ENCODE measurements at places on chromosomes 4 and X.

GRCh38 chr4:107432451-107432850 lies 287.6 kb downstream of the PAPSS1 start:
- no peak for DNase-seq

DNA sequence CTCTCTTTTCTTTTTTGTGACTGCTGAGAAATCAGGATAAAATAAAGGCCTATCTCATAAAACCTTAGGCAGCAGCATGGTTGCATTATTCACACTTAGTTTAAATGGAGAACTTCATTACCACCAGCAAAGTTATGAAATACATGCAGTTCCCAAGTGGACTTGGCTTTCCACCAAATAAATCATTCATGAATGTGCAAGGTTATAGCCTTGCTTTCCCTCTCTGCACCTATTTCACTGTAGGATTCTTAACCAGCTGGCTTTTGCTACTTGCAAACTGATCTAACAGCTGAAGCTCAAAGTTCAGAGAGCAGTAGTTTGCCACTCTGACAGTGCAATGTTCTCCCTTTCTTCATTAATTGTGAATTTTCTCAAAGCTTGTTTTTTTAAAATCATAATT lies 140.1 kb upstream of the SMIM31 start:
- no peak for DNase-seq

DNA sequence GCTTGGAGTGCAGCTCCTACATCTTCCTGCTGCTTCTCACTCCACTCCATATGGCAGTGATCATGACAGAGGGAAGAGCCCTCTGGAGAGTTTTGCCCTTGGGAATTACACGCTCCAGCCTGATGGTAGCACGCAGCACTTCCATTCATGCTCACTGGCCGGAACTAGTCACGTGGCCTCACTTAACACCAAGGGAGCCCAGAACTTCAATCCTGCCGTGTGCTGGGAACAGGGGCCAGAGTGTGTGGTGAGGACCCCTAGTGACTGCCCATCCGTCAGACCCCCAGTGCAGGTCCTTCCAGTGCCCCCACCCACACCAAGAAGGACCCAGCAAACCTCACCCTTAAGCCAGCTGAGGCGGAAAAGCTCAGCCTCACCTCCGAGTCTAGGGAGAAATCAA lies 230.7 kb downstream of the EVC2 start:
- no peak for DNase-seq

DNA sequence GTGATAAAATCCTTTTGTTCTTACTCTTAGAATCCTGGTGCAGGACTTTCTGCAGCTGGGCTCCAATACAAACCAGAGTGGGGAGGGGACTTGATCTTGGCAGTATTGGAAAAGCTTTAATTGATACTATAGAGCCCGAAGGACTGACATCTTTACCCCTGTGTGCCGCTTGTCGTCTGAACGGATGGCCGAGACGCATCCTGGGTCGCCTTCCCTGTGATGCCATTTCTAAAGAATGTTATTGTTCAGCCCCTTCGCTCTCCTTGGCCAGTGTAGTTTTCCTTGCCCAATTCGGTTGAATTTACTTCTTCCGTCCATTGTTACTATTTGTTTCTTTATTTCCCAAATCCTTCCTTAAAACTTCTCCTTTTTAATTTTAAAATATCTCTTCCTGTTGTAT lies 80.9 kb downstream of the CLDN34 start:
- DNase-seq = no peak

- no peak for DNase-seq
Observed at GRCh38 chrX:84737471-84737871, 235.2 kb upstream of the HDX start.

- no peak for DNase-seq
Observed at GRCh38 chrX:70921709-70922352, 9.1 kb downstream of the SLC7A3 start.

- no peak for DNase-seq
Observed at GRCh38 chr4:66357316-66357715, 687.0 kb upstream of the EPHA5 start.

DNA sequence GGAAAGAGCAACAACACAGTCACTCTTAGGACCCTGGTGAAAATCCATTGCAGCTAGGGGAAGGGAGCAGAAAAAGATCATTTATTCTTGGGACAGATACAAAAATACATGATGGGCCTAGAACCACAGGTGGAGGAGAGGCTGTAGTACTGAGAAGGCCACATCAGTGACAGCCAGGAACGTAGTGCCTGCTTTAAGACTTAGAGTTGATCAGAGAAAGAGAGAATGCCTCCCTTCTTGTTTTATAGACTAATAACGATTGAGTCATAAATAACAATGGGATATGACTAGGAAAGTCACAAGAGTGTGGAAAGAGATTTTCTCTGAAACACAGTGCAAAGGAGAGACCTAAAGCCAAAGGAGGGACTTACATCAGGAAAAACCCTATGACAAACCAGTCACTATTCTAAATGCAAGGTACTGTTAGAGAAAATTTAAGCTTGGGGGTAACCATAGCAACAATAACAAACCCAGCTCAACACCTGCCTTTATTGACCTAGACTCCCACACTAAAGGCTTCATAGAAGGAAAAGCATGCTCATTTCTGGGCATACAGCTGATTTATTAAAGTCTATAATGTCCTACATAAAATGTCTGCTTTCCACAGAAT lies 1015.0 kb upstream of the GRID2 start:
- DNase-seq = no peak

DNA sequence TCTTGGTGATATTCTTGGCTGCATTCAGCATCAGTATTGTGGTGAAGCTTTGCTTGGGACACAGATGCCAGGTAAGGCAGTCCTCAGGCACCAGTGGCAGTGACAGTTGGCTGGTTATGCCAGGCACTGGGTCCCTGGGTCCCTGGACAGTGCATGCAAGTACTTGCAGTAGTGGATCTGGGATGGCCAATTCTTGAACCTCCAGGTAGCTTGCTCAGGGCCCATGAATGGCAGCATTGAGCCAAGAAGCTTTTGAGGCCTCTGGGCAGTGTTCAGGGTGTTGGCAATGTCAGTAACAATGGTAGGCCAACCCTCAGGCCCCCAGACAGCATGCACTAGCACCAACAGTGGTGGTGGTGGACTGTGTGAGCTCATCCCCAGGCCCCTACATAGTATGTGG lies 106.8 kb upstream of the ANXA10 start:
- DNase-seq = no peak

DNA sequence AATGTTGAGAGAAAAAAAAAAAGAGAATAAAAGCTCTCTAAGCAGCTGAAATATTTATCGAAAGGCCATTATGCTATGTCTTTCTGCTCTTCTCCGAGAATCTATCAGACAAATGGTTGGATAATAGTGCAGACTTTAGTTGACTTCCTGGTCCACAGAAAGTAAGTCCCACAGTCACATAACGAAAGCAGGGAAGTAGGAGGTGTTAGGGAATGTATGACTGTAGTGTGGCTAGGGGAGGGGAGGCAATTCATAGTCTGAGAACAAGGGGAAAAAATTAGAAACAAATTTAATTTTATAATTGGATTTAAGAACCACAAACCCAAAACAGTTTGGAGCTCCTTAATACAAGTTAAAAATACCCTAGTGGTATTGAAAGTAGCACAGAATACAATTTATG lies 79.7 kb upstream of the VEGFC start:
- no peak for DNase-seq

- no peak for DNase-seq
Observed at GRCh38 chr4:46123913-46124755, at the start of gene GABRG1. TSS of gene GABRG1 (minus strand) at chr4:46124054. CDS start at chr4:46123913, 141 bp downstream.

DNA sequence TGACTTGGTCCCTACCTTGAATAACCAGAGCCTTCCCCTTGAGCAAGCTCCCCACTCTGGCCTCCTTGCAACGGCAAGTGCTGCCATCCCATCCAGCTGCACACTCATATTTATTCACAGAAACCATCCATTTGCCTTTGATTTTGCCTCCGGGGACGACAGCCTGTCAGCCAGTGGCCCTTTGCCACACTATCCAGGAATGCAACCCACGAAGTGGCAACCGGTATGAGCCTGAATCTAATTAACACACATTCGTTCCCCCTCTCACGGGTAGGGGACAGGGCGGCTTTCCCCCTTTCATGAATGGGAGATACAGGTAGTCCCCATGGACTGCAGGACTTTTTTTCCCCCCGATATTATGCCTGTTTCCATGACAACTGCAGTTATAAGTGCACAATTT lies 15.5 kb downstream of the CRMP1 start:
- DNase-seq = no peak

GRCh38 chr4:157550028-157550427 lies 329.5 kb downstream of the GRIA2 start:
- no peak for DNase-seq

GRCh38 chr4:91064157-91064853 lies 937.1 kb downstream of the CCSER1 start:
- no peak for DNase-seq

DNA sequence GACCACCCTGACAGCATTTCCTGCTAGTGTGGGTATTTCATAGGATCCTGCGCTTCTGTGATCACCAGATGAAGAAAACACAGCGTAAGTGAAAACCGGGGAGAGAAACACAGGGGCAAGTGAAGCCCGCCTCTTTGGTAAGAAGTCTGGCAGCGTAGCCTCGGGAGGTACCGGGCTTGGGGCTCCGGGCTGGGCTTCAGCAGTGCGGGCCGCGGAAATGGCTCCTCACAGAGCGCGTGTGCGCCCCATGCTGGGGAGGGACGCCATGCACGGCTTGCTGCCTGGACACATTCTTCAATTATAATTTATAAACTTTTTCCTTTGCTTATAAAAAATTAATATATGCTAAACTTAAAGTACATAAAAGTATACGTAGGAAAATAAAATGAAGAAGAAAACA lies 151.5 kb downstream of the AFAP1 start:
- no peak for DNase-seq

- no peak for DNase-seq
Observed at GRCh38 chr4:40969501-40969900, 219.7 kb downstream of the NSUN7 start.

DNA sequence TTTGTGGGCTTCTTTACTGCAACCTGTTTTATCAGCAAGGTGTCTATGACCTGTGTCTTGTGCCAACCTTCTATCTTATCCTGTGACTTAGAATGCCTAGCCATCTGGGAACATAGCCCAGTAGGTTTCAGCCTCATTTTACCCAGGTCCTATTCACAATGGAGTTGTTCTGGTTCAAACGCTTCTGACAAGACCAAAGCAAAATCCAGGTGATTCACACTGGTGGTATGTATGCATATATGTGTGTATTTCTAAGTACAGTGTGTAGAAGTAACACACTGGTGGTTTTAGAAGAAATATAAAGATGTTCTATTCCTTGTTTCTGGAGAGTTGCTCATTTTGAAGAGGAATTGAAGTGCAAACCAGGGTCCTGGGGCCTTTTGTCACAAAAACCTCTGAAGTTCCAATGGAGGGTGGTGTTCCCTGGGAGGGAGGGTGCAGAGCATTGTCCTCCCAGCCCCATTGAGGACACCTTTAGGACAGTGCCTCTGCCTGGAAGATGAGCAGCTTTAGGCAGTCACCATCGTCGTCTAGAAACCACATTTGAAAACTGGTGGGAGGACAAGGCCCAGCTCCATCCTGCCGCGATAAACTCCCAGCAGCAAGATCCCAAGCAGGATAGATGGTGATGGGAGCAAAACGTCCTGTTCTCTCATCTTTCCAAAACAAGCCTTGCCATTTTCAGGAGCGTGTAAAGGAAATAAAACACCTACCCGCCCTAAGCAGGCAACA lies 191.4 kb downstream of the TSPAN5 start:
- no peak for DNase-seq

DNA sequence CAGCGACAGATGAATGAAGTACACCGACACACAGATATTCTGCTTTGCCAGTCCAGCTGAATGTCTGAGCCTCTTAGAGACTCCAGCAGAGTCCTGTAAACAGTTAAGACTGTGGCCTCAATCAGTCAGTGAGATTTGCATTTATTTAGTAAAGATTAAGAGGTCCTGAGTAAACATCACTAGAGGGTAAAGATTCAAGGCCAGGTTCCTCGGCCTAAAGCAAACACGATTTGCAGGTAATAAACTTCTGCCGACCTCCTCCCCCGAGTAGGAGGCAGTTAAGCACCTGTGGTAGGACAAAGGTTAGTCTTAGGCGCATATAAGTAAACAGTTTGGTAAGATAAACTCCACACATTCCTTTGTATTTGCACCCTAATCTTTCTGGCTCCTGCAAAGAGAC lies 99.6 kb downstream of the CFAP47 start:
- DNase-seq = no peak

GRCh38 chr4:2219233-2219760 lies 22.6 kb downstream of the HAUS3 start:
- no peak for DNase-seq

DNA sequence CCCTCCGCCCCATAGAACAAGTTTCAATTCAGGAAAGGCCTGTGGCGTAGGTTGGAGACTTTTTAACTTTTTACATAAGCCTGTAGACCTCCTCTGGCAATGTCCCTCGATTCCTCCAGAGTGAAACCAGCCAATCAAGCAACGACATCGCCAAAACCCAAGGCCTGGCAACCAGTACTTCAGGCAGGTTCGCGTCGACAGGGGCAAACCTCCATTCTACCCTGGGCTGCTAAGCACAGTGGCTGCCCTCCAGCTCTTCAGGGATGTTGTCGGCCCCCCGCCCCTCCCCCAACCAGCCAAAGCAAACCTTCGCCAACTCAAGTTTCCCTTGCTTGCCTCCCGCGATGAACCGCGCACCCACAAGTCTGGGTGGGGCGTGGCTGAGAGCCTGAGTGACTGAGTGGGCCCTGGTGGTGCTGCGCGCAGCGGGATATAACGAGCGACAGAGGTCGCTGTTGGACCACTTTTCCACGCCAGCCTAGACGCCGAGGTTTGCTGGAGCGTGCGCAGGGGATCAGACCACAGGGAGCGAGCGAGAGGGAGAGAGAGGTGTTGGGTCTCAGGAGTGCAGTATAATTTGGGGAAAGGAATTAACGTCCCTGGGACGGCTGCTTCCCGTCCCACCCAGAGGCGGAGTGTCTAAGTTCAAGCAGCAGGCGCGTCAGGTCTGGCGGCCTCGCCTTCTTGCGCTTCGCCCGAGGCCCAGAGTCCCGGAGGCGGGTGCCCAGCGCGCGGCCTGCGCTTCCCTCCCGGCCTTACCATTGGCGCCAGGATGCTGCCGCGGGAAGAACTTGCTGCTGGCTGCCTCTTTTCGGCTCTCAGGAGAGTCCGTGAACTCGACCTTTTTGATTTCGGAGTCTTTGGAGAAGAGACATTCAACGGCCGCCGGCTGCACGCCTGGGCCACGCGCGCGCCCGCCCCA lies 9.0 kb upstream of the PITX2 start:
- no peak for DNase-seq

DNA sequence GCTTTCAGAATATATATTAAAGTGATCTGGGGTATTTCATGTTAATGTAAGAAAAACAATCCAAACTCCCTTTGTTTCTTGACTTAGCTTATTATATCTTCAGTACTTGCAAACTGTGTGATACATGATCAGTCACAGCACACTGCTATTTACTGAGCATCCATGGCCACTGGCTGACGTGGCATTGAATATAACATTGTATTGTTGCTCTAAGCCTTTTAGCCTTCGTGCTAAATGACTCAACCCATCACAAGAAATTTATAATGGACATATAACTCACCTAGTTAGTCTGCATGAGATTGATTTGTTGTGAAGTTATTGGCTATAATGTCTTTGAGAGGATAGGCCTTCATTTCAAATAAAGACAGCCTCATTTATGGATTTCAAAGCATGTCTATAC lies 642.6 kb downstream of the IL1RAPL1 start:
- no peak for DNase-seq

- DNase-seq = no peak
Observed at GRCh38 chr4:162450531-162451035, 286.8 kb upstream of the FSTL5 start.
